ENCODE measurements at places on chromosomes 7 and 10. TPM values are rescaled to one million over a fixed set of nuclear protein-coding genes. Genes with fewer than 3 reads are reported as not detected.

Gene SUV39H2
- total RNA-seq, result 3.1 TPM

Gene OAT
- 42.7 TPM for total RNA-seq

Gene ASZ1
- total RNA-seq, result not detected

Gene NME8
- not detected for total RNA-seq

Gene CADPS2
- 13.2 TPM for total RNA-seq

Gene COBL
- total RNA-seq, result 38.3 TPM

Gene ANKRD61
- total RNA-seq, result not detected

Gene KIF11
- total RNA-seq, result 0.38 TPM

Gene CNPY1
- not detected for total RNA-seq

Gene PRKCQ
- total RNA-seq, result 0.20 TPM

Gene DBNL
- total RNA-seq, result 38.9 TPM

Gene PNLIP
- total RNA-seq, result 3.1 TPM

Gene TLX1
- total RNA-seq, result 1.3 TPM

Gene ITIH5
- 0.30 TPM for total RNA-seq

Gene SAMD9L
- 1.1 TPM for total RNA-seq

Gene PALD1
- 1.1 TPM for total RNA-seq

Gene CYP3A7
- 17.5 TPM for total RNA-seq

Gene DHTKD1
- 171 TPM for total RNA-seq

Gene DRGX
- total RNA-seq, result not detected

Gene FAM221A
- 4.2 TPM for total RNA-seq

Gene HIF1AN
- total RNA-seq, result 13.0 TPM

Gene GET4
- 38.2 TPM for total RNA-seq

Gene OPALIN
- not detected for total RNA-seq

Gene ADRA2A
- 0.53 TPM for total RNA-seq

Gene PAPSS2
- 120 TPM for total RNA-seq

Gene SLC39A12
- 0.08 TPM for total RNA-seq

Gene KDM7A
- total RNA-seq, result 4.2 TPM

Data from left lobe of liver (tissue), 2 donors.